ENCODE measurements at places on chromosomes 13 and 19.
A peak's percentile ranks its signal among the peaks of the same experiment; 100 is the strongest.

- peak; percentile 7 for DNase-seq
These were observed 271.4 kb downstream of the NALCN start for GRCh38 chr13:101144808-101145419.

DNA sequence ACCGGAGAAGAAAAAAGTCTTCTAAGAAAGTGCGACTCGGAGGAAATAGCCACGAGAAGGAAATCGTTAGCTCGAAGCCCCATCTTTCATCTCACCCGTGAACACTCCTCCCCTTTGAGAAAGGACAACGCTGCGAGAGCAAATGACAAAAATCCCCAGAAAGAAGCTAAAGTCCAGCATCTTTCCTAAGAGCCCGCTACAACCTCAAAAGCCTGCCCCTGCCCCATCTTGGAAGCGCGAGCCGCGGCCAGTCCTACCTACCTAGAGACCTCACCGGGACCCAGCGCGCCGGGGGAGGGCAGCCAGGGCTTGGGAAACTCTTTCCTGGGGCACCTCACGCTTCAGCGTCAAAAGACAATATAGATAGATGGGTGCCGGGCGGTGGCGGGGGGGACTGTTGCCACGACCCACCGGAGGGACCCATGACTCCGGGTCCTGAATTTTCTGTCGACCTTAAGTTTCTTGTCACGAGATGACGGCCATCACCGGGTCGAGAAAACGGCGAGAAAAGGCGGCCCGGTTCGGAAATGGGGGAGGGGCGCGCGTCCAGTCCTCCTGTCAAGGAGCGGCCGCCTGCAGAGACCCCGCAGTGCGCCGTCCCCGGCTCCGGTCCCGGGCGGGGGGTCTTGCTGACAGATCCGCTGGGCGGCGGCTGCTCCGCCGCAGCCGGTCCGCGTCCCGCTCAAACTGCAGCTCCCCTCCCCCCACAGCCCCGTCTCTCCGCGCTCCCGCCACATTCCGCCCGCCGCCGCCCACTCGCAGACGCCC is 65.9 kb downstream of the KCNRG start:
- peak; percentile 38 for DNase-seq

- DNase-seq = no peak
These were observed 21.6 kb downstream of the VASP start for GRCh38 chr19:45528744-45529419.

- no peak for DNase-seq
These were observed 290.2 kb downstream of the IRS2 start for GRCh38 chr13:109496216-109496615.

DNA sequence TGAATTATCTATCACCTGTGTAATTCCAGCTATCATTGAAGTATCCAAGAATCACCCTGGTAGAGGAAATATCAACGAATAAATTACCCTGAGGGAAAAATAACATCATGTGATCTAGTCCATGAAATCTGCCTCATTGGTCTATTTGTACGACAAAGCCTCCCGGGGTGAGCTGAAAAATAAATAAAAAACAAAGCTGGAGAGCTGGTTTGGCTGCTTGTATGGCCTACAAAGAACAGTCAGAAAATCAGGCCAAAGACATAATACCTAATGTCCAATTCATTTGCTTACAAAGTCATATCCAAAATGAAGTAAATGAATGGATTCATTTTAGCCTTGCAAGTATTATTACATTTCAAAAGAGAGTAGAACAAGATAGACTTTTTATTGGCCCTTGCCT is 449.9 kb downstream of the KLF12 start:
- no peak for DNase-seq

DNA sequence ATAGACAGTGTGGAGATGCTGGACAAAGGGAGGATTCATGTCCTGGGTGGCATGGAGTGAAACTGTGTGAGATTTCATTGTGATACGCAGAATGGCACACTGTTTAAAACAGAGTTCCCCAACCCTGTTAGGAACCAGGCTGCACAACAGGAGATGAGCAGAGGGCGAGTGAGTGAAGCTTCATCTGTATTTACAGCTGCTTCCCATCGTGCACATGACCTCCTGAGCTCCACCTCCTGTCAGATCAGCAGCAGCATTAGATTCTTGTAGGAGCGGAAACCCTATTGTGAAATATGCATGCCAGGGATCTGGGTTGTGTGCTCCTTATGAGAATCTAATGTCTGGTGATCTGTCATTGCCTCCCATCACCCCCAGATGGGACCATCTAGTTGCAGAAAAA is 72.5 kb downstream of the RAP2A start:
- no peak for DNase-seq

DNA sequence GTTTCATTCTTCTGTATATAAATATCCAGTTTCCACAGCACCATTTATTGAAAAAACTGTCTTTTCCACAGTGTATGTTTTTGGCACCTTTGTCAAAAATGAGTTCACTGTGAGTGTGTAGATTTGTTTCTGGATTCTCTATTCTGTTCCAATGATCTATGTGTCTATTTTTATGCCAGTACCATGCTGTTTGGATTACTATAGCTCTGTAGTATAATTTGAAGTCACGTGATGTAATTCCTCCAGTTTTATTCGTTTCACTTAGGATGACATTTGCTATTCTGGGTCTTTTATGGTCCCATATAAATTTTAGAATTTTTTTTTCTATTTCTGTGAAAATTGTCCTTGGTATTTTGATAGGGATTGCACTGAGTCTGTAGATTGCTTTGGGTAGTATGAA is 11.0 kb upstream of the ZNF823 start:
- DNase-seq = no peak

GRCh38 chr19:2214251-2214650 is 21.9 kb downstream of the PLEKHJ1 start:
- DNase-seq = no peak

DNA sequence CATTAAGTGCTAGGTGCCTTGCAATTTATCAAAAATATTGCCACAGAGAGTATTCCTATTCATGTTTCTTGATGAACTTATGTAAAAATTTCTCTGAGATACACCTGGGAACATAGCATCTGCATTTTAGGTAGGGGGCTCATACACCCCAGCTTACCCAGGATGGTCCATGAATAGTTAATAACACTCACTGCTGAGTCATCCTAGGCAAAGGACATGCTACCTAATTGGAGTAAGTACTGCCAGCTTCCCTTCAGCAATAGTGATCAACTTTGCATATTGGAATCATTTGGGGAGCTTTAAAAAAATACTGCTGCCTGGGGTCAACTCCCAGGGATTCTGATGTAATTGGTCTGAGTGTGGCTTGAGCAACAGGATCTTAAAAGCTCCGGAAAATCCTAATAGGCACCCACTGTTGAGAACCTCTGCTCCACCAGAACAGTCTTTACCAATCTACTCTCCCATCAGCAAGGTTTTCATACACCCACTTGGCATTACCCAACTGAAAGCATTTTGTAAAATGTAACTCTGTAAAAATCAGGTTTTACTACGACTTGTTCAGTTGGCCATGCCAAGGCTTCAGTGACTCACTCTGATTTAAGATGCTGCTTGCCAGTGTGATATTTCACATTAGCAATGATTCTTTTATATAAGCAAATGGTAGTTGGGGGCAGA is 67.2 kb upstream of the FNDC3A start:
- DNase-seq = no peak

- DNase-seq = no peak
These were observed 29.8 kb downstream of the TSHZ3 start for GRCh38 chr19:31319465-31319864.

DNA sequence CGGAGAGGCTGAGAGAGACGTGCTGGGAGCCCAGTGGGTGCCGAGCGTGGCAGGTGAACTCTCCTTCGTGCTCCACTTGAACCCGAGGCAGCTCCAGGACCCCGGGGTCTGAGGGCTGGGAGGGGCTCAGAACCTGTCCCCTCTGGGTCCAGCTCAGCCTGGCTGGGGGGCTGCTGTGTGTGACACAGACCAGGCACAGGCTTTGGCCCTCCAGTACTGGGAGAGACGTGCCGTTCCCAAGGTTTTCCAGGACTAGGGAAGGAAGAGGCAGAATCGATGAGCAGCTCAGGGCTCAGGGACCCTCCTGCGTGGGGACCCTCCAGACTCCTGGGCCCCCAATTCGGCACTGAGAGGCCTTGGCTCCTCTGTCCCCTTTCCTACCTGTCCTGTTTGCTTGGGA is 2.3 kb downstream of the SIGLEC10 start:
- no peak for DNase-seq

GRCh38 chr13:76795701-76796695 is 90.2 kb downstream of the KCTD12 start:
- no peak for DNase-seq

GRCh38 chr19:45878043-45878794 is 7.7 kb downstream of the IRF2BP1 start:
- DNase-seq = no peak

GRCh38 chr19:12090807-12091206 is 26.3 kb downstream of the ZNF844 start:
- peak; percentile 43 for DNase-seq

- no peak for DNase-seq
These were observed 48.3 kb downstream of the KDM4B start for GRCh38 chr19:5017235-5017634.

GRCh38 chr19:49231389-49231788 is 73.8 kb downstream of the TRPM4 start:
- no peak for DNase-seq

GRCh38 chr13:100594731-100595130 is 6.1 kb upstream of the GGACT start:
- DNase-seq = no peak

DNA sequence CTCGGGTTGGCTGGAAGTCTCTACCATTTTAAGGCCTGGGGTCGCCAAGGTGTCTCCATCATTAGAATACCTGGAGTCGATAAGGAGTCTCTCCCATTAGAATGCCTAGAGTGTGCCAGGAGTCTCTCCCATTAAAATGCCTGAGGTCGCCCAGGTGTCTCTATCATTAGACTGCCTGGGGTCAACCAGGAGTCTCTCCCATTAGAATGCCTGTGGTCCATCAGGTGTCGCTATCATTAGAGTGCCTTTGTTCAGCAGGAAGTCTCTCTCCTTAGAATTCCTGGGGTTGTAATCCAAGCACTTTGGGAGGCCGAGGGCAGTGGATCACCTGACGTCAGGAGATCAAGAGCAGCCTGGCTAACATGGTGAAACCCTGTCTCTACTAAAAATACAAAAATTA is 1533.0 kb downstream of the UQCRFS1 start:
- DNase-seq = no peak

DNA sequence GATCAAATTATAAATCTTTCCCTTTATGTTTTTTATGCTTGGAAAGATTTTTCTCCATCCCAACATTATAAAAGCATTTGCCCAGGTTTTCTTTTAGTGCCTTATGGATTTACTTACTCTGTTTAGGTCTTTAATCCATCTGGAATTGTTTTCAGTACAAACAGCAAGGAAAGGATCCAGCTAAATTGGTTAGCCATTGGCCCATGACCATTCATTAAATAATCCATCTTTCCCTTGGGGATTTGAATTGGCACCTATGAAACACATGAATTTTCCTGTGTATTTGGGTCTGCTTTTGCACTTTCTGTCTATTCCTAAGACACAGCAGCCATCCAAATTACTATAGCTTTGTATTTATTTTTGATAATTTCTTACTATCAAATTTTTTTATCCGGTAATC is 28.8 kb upstream of the SHKBP1 start:
- no peak for DNase-seq

GRCh38 chr19:869245-870177 is 10.0 kb downstream of the CFD start:
- DNase-seq = no peak

DNA sequence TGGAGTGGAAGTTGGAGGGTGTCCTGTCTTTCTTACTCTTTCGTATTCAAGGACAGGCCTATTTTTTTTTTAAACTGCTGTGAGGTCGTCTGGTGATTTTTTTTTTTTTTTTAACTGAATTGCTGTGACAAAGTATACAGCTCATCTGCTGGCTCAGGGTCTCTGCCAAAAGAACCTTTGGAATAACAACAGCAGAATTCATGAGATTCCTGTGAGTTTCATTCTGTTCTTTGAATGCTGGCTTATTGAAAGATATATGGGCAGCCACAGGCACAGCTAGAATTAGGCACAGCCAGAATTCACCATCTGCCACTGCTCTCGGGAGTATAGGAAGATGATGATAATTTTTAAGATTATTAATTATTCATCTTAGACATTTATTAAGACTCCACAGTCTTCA is 21.4 kb upstream of the FRY start:
- no peak for DNase-seq

DNA sequence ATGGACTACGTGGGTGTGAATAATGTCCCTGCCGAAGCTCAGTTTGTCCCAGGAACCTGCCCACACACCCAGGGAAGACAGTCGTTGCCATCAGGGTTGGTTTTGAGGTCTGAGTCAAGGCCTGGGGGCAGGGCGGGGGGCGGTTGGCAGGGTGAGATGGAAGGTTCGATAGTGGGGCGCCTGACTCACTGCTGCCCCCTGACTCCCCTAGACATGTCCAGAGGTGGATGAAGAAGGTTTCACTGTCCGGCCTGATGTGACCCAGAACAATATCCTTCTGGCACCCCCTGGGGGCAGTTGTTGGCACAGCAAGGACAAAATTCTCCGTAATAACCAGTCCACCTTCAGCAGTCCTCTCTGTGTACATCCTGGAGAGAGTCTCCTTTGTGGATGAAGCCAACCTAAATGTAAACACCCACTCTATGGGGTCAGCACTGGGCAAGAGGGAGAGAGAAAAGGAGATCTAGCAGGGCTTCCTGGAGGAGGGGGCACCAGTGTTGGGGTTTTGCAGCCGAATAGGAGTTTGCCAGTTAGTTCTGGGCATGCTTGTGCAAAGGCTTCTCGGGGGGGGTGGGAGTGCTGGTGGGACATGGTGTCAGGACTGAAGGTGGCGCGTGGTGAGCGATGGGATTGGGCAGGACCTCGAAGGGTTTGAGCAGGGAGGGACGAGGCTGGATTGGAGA is 19.6 kb upstream of the B3GNT3 start:
- no peak for DNase-seq
